A549 treated with GW870086 at 1 μM for 4 hours (cell line): ENCODE measurements at places on chromosomes 11 and 22. TPM values are rescaled to one million over a fixed set of nuclear protein-coding genes. Genes with fewer than 3 reads are reported as not detected.

TMEM86A gene
- 0.19 to 0.36 TPM (median 0.23 TPM) in 5 replicates for total RNA-seq

TEX12 gene
- 0.17 TPM in 1 of 5 replicates, not detected in the others for total RNA-seq

CAPN5 gene
- total RNA-seq, result 8.0 to 12.6 TPM (median 11.6 TPM) in 5 replicates

MUC2 gene
- total RNA-seq, result 0.07 to 0.24 TPM (median 0.11 TPM) in 5 replicates

CCDC81 gene
- 0.17 to 0.33 TPM (median 0.27 TPM) in 4 of 5 replicates, not detected in the other for total RNA-seq

OR4A16 gene
- total RNA-seq, result not detected in 5 replicates

CACNA1I gene
- total RNA-seq, result 0.03 to 0.08 TPM (median 0.06 TPM) in 5 replicates

APOBEC3F gene
- total RNA-seq, result 1.7 to 3.0 TPM (median 2.1 TPM) in 5 replicates
